ENCODE measurements at places on chromosomes 12 and 14.

DNA sequence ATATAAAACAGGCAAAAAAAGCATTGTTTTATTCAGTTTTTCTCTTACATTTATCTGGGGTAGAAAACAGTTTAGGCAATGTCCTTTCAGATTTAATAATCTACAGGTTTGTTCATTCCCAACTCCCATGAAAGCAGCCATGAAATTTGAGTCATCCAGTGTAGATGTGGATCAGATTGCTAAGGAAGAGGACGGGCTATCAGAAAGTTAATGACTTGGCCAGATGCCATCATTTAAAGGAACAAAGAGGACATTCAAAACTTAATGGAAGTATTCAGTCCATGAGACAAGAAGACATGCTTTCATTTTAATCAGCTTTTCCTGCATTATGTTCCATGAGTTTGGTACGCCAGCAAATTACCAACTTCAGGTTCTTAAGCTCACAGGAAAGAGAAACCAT, 31.1 kb upstream of the POC1B start:
- DNase-seq, result no peak

GRCh38 chr14:33686856-33687255, 264.0 kb downstream of the EGLN3 start:
- no peak for DNase-seq

- DNase-seq, result no peak
Observed at GRCh38 chr14:44898551-44898950, 63.2 kb downstream of the KLHL28 start.

DNA sequence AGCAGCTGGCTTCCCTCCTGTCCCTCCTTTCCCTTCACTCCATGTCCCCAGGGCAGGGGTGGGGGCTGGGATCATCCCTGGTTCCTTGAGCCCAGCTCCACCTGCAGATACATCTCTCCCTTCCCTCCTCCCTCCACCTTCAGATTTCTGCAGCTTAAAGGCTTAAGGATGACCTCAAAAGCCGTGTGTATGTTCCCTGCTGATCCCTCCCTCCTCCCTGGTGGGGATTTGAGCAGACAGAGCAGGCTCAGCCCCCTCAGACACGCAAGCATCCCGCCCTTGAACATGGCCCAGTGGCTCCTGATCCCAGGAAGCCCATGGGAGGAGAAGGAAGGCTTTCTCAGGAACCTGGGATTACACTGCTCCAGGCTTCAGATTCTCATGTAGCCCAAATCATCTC, 82.9 kb upstream of the RIN3 start:
- no peak for DNase-seq

DNA sequence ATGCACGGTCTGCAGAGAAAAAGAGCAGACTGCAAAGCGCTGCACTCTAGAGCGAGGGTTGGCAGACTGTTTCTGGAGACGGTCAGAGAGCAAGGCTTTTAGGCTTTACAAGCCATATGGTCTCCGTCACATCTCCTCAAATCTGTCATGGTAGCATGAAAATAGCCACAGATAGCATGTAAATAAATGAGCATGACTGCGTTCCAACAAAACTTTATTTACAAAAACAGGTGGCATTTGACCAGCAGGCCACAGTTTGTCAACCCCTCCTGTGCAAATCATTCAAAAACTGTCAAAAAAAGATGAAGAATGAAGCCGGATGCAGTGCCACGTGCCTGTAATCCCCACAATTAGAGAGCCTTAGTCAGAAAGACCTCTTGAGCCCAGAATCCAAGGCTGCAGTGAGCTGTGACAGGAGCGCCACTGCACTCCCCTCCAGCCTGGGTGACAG, 18.9 kb downstream of the SYNE3 start:
- DNase-seq, result no peak

DNA sequence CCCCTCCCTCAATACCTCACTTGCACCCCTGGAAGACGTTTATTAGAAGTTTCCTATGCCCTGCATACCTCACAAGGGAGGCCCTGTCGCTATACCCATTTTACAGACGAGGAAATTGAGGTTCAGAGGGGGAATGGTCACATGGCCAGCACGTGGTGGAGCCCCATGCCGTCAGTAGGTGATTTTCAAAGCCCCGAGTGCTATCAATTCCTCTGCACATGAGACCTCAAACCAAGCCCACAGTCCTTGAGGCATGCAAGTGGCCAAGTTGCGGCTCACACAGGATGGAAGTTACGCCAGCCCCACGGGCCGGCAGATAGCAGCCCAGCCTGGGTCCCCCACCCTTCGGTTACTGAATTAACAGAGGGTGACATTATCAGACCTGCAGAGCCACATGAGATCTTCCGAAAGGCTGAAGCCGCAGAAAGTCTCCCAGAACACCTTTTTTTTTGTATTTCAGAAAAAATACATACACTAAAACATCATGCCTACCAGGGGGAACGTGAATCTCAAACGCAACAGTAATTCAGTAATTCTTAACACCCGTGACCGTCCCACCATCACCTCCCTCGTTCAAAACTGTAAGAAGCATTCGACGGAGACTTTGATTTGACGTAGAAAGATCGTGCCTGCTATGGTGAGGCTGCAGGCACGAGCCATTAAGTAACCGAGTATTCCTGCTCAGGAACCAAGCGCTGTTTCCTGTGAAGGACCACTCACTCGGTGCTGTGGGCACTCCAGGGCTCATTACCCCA, 129.0 kb downstream of the RFLNA start:
- no peak for DNase-seq

DNA sequence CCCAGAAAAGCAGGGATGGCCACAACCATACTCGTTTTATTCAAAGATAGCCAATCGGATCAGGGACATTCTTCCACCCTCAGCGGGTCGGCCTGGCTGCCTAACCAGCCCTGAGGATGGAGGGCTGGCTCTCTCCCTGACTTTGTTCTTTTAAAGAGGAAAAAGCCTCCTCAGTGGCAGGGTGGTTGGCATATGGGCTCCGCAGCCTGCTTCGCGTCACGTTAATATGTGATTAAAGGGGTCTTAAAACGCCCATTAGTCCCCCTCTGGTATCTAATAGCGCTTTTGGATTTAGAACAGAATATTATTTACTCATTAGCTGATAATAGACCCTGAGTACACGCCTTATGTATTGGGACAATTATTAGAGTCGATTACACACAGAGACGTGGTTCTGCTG, 199.4 kb downstream of the PHETA1 start:
- no peak for DNase-seq

GRCh38 chr14:104020471-104020870, 65.0 kb upstream of the ASPG start:
- DNase-seq, result no peak

GRCh38 chr14:100989924-100990323, 86.4 kb upstream of the RTL1 start:
- no peak for DNase-seq

- no peak for DNase-seq
Observed at GRCh38 chr12:58583529-58583928, 336.8 kb downstream of the LRIG3 start.

GRCh38 chr14:33250963-33251362, 312.3 kb downstream of the NPAS3 start:
- no peak for DNase-seq

DNA sequence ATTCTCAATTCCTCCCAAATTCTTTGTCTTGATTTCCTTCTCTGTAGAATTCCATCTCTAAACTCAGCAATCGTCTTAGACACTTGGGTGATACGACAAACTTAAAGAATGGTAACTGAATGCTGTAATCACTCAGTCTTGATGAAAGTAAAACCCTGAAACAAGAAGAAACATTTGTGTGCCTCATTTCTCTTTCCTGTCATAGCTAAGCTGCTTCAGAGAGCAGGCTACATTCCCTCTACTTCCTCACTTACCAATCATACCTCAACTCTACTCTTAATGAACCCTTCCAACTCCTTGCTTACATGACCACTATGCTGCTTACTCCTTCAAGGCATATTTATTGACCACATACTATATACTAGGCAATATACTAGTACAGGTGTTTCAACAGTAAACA, 8.3 kb downstream of the MAP4K5 start:
- peak; percentile 9 for DNase-seq

- no peak for DNase-seq
Observed at GRCh38 chr12:30466093-30466585, 229.5 kb downstream of the IPO8 start.

DNA sequence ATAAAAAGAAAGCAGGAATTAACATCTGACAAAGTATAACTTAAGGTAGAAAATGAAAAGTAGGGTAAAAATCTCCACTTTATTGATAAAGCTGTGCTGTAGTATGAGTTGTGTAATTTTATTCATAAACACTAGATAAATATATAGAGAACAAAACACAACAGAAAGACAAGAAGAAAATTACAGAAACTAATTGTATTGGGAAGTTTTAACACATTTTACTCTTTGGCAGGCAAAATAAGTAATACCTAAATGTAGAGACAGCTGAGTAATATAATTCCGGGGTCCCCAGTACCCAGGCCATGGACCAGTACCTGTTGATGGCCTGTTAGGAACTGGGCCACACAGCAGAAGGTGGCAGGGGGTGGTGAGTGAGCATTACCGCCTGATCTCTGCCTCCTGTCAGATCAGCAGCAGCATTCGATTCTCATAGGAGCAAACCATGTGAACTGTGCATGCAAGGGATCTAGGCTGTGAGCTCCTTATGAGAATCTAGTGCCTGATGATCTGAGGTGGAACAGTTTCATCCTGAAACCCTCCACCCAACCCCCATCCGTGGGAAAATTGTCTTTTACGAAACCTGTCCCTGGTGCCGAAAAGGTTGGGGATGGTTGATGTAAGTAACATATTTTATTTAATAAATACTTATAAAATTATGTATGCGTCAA, 84.4 kb upstream of the ETV6 start:
- DNase-seq, result no peak

DNA sequence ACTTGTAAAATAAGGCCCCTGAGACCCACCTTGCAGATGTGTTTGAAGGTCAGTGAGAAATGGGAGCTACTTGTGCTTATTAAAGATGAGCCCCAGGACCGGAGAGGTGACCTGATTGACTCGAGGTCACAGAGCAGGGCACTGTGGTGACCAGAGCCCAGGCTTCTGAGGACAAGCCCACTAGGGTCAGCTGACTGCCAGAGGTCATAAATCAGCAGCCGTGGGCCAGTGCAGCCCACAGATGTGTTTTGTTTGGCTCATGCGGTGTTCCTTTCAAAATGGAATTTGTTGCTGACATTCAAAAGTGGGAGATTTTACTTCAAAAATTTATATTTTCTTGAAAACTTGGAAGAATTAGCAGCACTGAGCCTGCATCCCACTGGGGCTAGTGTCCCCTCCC, 24.5 kb downstream of the JDP2 start:
- DNase-seq, result no peak

- no peak for DNase-seq
Observed at GRCh38 chr14:20278414-20278813, 27.3 kb downstream of the TTC5 start.

DNA sequence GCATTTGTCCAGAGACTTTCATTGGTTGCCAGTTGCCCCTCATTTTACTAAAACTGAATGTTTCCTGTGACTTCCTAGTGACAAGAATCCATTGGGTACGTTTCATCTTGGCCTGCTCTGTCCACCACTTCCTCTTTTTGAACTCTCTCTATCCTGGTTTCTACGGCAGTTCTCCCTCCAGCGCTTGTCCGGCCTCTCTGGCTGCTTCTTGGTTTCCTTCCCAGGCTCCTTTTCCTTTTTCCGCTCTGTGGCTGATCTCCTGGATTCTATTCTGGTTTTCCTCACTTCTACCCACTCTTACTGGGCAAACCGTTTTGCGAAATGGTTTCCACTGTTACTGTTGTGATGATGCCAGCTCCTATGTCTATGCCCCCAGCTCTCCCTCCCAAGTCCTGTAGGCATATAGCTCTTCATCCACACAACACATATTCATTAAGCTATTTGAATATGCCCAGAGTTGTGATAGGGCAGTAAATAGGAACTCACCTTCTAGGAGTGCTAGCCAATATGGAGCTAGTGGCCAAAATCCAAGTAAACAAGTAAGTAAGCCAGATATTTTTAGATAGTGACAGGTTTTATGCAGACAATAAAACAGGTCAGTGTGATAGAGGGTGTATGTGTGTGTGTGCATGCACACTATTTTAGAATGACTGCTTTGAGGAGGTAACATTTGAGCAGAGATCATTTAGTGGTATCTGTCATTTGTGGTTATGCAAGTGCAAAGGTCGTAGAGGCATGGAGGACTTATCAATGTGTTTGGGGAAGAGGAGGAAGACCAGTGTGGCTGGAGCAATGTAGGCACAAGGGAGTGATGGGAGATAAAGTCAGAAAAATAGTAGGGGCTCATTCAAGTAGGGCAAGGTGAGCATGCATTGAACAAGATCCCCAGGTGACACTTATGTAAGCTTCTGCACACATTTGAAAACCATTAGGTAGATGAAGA, 27.9 kb upstream of the CTDSP2 start:
- DNase-seq, result peak; percentile 57

- DNase-seq, result no peak
Observed at GRCh38 chr12:25384038-25384892, 133.5 kb upstream of the KRAS start.

DNA sequence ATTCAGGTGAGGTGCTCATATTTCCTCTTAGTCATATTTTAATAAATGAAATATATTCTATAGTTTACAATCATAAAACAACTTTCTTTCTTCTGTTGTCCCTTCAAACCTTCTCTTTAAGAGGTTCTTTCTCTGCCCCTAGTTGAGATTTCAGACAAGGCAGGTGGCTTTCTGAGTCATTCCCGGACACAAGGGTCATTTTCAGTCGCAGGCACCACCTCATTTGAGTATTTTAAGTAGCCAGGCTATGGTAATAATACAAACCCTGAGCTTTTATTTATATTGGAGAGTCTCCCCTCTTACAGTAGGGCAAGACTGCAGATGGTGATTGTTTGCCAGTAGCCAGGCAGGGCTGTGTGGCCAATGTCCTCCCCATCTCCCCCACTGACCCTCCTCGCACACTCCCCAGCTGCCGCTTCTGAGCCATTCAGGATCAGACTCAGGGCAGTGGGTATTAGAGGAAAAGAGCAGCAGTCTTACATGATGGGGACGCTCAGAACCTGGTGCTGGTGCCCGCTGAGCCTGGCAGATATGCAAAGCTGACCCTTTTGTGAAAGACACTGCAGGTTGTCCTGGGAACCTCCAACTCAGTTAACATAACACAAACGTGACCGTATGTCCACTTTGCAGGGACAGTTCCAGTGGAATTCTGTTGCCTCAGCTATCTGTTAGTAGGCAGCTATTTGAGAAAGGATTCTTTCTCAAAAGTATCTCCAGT, 101.1 kb upstream of the BCL2L14 start:
- no peak for DNase-seq

DNA sequence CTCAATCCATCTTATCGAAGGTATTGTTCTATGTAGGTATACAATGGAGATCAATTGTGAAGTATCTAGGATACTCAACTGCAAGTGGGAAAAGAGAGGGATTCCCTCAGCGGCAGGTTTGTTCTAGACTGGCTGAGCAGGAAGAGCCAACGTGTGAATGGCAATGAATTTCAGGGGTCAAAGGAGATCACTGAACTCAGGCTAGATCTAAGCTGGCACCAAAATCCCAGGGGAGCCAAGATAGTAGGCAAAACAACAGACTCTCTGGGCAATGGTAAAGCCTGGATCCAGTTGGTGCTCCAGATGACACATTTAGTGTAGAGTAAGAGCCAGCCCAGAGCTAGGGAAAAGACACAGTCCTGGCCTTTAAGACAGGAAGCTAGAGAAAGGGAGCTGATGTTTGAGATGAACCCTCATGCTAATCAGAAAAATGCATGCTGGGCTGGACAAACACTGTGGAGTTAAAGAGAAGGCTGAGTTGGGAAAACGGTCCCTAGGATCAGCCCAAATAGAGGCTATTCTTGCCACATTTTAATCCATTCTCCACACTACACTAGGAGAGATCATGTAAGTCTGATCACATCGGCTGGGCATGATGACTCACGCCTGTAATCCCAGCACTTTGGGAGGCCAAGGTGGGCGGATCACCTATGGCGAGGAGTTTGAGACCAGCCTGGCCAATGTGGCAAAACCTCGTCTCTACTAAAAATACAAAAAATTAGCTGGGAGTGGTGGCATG, 45.6 kb downstream of the EFCAB11 start:
- no peak for DNase-seq

GRCh38 chr12:109631302-109631701, 57.7 kb downstream of the MVK start:
- DNase-seq, result no peak
